GM20000 (cell line): ENCODE measurements at places on chromosomes 11 and 22.

- no peak for DNase-seq
Observed at GRCh38 chr11:95372097-95372656, 141.2 kb upstream of the SESN3 start.

- no peak for DNase-seq
Observed at GRCh38 chr11:80239217-80239616, 798.4 kb upstream of the TENM4 start.

DNA sequence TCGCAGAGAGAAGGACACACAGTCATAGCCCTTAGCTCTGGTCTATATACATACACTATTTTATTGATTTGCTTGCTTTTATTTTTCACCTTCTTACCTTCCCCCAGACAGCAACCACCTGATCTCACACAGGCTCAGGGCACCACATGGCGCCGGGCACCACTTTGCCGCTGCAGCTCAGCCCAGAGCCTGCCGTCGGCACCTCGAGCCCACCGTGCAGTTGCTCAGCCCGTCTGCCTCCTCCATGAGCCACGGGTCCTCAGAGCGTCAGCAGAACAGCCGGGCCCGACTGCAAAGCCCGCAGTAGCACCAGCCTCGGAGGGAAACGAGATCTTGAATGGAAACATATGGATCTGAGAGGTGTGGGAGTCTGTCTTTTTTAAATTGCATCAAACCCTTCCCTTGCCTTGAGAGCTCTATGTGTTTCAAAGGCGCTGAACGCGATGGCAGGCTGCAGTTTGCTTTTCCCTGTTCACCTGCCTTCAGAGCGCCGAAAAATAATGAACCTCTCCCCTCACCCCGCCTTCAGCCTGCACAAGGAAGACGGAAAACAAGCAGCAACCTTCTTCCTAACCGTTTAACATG is 505.4 kb downstream of the MN1 start:
- DNase-seq: no peak

- no peak for DNase-seq
Observed at GRCh38 chr11:92251980-92252379, 27.4 kb downstream of the FAT3 start.

- DNase-seq: no peak
Observed at GRCh38 chr11:124222407-124222806, 18.5 kb upstream of the OR8G1 start.

GRCh38 chr11:85732965-85733364 is 47.0 kb upstream of the CCDC89 start:
- no peak for DNase-seq
